Ascending aorta (tissue), 2 donors: ENCODE measurements at places on chromosomes 4 and X.
A peak's percentile ranks its signal among the peaks of the same experiment; 100 is the strongest.

DNA sequence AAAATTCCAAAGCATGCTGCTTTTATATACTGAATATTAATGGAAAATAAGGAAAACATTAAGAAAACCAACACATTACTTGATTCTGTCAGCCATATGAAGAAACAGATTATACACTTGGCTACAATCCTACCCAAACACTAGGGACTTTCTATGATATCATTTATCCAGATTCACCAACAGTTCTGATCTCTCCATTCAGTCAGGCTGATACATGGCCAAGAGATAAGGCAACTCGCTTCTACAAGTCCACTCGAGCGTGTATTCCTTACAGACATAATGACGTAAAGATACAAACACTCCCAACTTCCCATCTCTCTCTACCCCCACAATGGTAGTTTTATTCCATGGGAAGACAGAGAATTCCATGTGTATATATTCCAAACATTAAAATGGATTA is 44.5 kb downstream of the NEK1 start:
- H3K4me1 ChIP-seq: no peaks in the 10 kb centered on the region
- H3K4me3 ChIP-seq: no peak overlapping the region
- peaks cover under 1% of the 10 kb centered on the region for H3K36me3 ChIP-seq
- no peaks in the 10 kb centered on the region for H3K27me3 ChIP-seq

DNA sequence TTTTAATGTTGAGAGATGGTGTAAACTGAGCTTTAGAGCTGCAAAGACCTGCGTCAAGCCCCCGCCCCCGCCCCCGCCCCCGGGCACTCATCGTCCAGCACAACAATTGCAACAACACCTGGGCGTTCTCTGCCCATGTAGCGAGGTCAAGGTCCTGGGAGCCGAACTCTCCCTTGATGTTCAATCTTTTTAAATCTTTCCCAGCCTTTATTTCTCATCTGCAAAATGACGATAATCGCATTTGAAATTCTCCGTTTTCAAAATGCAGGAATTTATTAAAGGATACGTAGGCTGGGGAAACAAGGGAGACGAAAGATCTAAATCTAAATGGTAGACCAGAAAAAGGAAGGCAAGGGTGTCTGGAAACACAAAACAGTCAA is 648 bp upstream of the MSMO1 start:
- H3K4me3 ChIP-seq: peak overlapping the region; percentile 99
- no peak for DNase-seq
- no peaks in the 10 kb centered on the region for H3K27me3 ChIP-seq

DNA sequence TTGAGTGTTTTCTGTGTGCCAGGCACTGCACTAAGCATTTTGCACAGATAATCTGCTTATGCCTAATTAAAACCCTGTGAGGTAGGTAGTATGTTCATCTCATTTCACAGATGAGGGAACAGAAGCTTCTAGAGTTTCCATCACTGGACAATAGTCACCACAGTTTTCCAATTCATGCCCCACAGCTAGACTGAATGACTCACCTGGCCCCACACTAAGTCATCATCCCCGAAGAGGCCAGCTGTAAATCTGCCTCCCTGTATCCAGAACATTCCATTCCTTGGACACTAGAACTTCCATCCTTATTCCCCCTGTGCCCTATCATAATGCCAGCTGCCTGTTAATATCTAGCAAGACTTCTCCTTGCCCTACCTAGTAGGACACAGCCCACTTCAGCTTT is 40.9 kb upstream of the NYX start:
- DNase-seq: no peak
- H3K27ac ChIP-seq: no peak overlapping the region
- H3K27me3 ChIP-seq: no peaks in the 10 kb centered on the region
- no peaks in the 10 kb centered on the region for H3K36me3 ChIP-seq
- no peak overlapping the region for H3K4me3 ChIP-seq
- H3K4me1 ChIP-seq: no peaks in the 10 kb centered on the region

- peak overlapping the region; percentile 41 for H3K27ac ChIP-seq
- peaks cover 18% of the 10 kb centered on the region for H3K36me3 ChIP-seq
- DNase-seq: no peak
- peaks cover 59% of the 10 kb centered on the region for H3K4me1 ChIP-seq
Observed at GRCh38 chr4:168884251-168885124, 125.6 kb downstream of the CBR4 start.

DNA sequence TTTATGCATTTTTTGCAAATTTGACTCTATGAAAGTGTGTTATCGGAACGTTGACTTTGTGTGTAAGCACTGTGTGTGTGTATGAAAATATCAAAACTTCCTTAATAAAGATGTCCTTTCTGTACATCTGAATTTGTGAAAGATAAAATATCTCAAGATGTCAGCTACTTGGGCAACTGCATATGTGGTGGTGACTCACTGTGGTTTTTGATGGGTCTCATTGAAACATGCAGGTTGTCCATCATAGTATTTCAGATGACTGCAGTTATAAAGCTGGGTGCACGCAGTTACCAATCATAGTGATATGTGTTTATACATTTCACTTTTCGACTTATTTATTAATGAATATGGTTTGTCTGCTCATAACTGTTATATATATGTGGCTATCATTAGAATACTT is 19.7 kb upstream of the BBS12 start:
- no peak overlapping the region for H3K4me3 ChIP-seq
- no peak overlapping the region for H3K27ac ChIP-seq
- H3K4me1 ChIP-seq: no peaks in the 10 kb centered on the region
- no peak for DNase-seq
- H3K27me3 ChIP-seq: no peaks in the 10 kb centered on the region

DNA sequence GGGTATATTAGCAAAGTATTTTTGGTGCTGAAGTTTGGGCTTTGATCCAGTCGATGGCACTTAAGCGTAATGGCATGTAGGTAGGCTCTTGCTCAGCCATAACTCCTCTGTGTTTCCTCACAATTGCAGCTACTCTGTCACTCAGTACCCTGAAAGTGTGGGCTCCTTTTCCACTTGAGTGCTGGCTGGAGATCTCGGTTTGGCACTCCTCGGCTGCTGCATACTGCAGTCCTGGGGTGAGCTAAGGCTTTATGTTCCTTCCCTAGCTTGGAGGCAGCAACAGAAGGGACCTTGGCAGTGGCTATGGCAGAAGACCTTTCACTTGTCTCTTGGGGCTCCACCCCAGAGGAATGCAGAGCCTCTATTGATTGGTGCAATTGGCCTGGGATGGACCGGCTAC is 106.7 kb upstream of the GRXCR1 start:
- H3K36me3 ChIP-seq: no peaks in the 10 kb centered on the region
- no peak overlapping the region for H3K4me3 ChIP-seq
- no peaks in the 10 kb centered on the region for H3K4me1 ChIP-seq

GRCh38 chr4:169399976-169400767 is 129.4 kb upstream of the SH3RF1 start:
- DNase-seq: no peak
- H3K27ac ChIP-seq: no peak overlapping the region
- H3K4me1 ChIP-seq: no peaks in the 10 kb centered on the region
- no peak overlapping the region for H3K4me3 ChIP-seq

DNA sequence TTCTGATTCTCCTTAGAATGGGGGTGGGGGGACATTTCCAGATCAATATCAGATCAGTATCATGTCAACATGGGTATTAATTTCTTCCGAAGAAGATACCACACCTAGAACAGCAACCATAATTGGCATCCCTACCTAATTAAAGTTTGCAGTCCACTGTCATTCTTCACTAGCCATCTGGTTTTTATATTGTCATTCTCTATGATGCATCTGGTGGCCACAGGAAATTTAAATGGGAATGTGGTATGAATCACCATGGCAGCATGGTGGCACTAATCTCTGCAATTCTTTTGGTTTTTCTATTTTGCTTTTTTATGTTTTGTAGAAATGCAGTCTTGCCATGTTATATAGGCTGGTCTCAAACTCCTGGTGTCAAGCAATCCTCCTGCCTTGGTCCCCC is 16.6 kb upstream of the UBE2D3 start:
- no peak overlapping the region for H3K4me3 ChIP-seq
- no peaks in the 10 kb centered on the region for H3K27me3 ChIP-seq
- H3K4me1 ChIP-seq: no peaks in the 10 kb centered on the region
- H3K36me3 ChIP-seq: no peaks in the 10 kb centered on the region

DNA sequence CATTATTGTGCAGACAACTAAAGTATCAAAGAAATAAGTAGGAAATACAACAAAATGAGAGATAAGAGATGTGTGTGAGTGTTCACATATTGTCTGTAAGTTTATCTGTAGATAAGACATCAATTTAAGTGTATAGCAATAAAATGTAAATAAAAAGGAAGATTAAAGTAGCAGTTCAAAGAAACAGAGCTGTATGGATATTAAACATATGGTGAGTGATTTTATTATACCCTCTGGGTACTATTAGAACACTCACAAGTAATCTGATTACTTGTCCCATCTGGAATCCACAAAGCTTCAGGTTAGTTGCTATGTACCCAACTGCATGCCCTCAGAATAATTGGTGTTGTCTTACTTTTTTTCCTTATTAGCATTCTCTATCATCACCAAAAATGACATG is 747.9 kb upstream of the ADGRL3 start:
- no peaks in the 10 kb centered on the region for H3K27me3 ChIP-seq
- no peak overlapping the region for H3K27ac ChIP-seq
- DNase-seq: no peak
- no peaks in the 10 kb centered on the region for H3K4me1 ChIP-seq

GRCh38 chr4:148238811-148239493 is 203.3 kb downstream of the NR3C2 start:
- H3K27ac ChIP-seq: no peak overlapping the region
- DNase-seq: no peak
- H3K4me3 ChIP-seq: no peak overlapping the region

DNA sequence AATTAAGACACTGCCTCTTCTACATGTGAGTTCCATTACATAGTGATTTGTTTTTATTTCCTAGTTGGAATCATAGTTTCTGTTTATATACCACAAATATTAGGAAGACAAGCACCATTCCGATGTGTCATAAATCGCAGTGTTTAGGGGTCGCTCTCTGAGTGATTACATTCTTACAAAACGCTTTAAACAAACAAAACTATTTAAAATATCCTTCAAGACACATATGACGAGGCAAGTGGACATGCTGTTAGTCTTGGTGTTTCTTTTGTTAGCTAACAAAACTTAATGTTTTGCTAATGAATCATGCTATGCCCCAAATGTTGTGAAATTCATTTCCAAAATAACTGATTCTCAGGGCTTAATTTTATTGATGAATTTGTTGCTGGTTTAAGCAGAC is 1219.3 kb upstream of the PRKX start:
- H3K27me3 ChIP-seq: no peaks in the 10 kb centered on the region
- H3K4me3 ChIP-seq: no peak overlapping the region
- no peaks in the 10 kb centered on the region for H3K36me3 ChIP-seq
- DNase-seq: no peak
- H3K27ac ChIP-seq: no peak overlapping the region
